NCI-H2171 (cell line): ENCODE measurements at places on chromosomes 7 and 10.

DNA sequence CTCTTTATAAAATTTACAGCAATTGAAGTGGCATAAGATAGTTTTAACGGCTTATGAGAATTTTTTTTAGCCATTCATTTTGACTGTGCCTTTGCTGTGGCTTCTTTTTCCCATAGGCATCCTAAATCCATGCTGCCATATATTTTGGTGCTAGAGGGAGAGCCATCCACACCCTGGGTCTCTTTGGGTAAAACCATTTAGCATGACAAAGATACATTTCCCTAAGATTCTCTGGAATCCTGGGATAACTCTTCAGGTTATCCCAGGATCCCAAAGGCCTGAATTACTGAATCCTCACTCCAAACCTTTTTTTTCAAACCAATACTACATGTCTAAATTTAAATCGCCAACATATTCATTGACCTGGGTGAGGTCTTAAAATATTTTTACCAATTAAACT lies 28.9 kb downstream of the DNAJC12 start:
- DNase-seq: no peak

GRCh38 chr10:43781480-43782361 lies 133.0 kb upstream of the ZNF32 start:
- no peak for DNase-seq

GRCh38 chr10:5895365-5895764 lies 5.3 kb downstream of the FBH1 start:
- no peak for DNase-seq

DNA sequence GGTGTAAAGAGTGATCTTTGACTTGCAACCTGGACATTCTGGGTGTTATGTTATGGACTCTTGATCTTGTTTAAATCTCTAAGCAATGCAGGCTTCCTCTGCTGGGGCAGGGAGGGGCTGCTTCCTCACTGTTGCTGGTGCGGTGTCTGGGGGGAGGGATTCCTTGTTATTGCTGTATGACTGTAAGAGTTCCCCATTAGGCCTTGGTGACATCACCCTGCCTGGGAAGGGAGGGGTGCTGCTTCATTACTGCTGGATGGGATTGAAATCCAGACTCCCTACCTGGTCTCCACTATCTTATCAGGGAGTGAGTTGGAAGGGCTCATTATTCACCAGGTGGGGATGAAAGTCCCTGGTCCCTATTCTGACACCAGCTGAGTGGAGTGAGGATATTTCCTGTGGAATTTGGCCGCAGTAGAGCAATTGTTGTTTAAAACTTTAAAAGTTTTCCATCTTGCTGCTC lies 8.8 kb downstream of the OGDH start:
- no peak for DNase-seq

DNA sequence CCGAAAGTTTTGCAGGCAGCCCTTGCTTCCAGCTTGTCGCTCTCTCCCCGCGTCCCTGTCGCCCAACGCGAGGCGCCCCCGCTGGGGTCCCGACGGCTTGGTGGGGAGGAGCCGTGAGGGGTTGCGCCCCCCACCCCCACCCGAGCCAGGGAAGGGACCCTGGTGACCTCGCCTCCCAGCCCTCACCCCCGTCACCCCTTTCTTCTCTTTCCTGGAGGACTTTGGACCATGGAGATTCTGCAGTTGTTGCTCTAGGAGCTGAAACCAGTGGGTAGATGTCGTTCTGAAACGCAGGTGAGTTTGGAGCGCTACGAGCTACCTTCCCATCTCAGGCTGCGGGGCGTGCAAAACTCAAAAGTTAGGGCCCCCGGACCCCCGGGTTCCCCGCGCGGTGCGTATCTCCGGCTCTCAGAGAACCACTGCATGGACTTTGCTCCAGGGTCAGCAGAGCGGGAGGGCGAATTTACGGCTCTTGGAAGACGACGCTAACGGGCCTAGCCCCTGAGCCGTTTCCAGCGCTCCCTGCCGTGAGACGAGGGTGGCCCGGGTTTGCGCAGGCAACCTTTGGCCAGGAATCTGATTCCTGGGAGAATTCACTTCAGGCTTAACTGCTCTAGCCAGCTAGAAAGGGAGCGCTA lies 684 bp upstream of the ATXN7L1 start:
- DNase-seq: peak; percentile 67

- no peak for DNase-seq
Observed at GRCh38 chr10:72812753-72813430, 80.6 kb upstream of the OIT3 start.

DNA sequence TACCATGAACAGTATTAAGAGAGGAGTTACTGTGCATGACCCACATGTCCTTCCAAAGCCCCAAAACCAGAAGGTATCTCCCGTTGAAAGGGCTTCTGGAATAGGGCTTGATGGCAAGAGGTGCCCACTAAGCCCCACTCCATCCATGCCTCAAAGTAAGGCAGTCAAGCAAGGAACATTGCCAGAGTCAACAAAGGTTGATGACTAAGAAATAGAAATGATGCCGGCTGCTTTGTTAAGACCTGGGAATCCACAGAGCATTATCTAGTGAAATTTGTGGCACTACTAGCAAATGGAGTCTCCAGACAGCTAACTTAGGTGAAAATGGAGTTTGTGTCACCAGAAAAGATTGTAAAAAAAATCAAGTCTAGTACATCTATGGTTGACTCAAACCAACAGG lies 6.2 kb downstream of the SFR1 start:
- no peak for DNase-seq

GRCh38 chr7:26307226-26307625 lies 15.6 kb downstream of the SNX10 start:
- DNase-seq: no peak

GRCh38 chr10:24642921-24643678 lies 80.6 kb downstream of the ARHGAP21 start:
- DNase-seq: peak; percentile 26

DNA sequence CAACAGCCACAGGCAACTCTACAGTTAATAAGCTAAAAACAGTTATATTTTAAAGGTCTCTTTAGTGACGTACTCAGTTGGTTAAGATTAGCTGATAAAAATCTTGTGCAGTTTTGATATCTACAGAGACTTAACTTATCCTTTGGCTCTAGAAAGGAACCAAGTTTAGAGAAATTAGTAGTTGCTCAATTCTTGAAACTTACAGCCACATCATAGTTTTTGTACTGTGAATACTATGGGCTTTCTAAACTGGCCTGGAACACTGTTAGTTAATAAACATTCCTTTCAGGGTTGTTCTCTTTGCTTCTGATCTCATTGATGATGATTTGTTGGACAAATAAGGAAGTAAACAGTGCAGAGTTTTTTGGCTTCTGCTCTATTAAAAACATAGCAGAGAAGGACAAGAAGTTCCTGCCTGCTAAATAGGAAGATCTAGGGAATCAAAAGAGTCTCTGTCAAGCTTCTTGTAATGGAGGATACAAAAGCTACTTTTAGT lies 73.1 kb downstream of the MKLN1 start:
- DNase-seq: no peak

DNA sequence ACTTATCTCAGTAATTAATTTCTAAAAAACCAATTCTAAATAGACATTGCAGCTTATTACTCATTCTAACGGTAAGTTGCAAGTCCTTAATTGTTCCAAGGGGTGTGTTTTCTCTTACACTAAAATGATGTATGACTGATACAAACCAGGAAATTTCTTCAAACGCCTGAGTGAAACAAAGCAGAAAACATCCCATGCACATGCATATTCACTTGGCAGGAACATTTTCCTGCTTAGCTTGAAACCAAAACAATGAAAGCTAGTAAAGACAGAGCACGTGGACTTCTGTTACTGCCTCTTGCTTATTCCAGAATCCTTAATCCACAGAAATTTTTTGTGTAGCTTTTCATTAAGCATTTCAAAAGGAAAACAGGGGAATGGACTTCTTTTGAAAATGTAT lies 187.7 kb downstream of the MTERF1 start:
- no peak for DNase-seq

- peak; percentile 63 for DNase-seq
Observed at GRCh38 chr7:149773446-149774236, at the start of gene ZNF467. Gene ZNF467 (minus strand): TSS chr7:149773588. CDS start chr7:149771032, 2,556 bp downstream.

DNA sequence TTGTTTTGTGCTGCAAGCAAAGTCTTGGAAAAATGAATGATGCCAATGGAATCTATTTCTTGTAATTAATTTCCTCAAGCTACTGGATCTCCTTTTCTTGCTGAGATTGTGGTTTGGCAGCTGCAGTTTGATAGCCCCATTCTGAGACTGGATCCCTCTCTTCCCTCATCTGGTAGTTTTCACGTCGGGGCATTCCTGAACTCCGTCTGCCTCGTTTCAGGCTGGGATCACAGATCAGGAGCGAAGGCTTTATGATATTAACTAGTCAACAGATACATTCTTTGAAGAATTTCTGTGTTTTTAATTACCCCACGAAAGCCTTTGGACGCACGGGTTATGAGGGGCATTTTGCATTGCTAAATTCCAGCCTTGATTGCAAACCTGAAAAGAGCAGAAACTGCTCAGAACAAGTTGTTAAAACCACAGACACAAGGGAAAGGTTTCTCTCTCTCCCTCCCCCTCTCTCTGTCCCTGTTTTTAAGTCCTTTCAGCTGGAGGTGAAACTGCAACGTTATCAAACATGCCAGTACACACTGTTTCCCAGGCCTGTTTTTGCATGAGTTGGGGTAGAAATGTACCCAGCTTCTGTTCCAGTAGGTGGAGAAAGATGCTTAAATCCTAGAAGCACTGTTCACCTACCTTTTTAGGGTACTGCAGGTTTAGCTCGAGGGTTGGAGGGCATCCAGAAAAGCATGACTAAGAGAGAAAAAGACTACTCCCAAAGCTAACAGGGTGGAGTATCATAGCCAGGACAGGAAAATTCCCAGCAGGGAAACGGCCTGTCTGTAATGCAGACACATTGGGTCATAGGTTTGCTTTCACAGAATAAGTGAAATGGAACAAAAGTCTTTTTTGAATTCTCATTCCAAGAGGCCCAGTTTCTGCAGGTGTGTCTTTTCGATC lies 124.3 kb downstream of the CUX1 start:
- no peak for DNase-seq

- DNase-seq: no peak
Observed at GRCh38 chr7:80218723-80219122, 84.1 kb downstream of the GNAI1 start.

- no peak for DNase-seq
Observed at GRCh38 chr10:131812736-131813604, 87.8 kb upstream of the PPP2R2D start.

- DNase-seq: no peak
Observed at GRCh38 chr7:90621747-90622140, 25.6 kb downstream of the CDK14 start.

GRCh38 chr10:21205328-21205727 lies 308.2 kb upstream of the NEBL start:
- no peak for DNase-seq

GRCh38 chr7:15007507-15007906 lies 105.0 kb upstream of the DGKB start:
- no peak for DNase-seq

DNA sequence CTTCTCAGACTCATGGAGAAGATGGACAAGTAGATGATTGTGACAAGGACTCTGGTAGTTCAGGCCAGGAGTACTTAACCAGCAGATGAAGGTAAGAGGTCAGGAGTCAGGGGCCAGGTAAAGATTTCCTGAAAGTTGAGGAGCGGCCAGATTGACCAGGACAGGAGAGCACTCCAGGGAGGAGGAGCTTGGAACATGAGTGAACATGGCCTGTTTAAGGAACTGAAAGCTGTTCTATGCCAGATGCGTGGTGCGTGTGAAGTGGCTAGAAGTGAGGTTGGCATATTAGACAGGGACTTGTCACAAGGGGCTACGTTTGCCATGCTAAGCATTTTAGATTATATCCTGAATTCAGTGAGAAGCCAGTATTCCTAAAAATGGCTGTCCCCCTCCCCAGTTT lies 157.2 kb downstream of the WNT2 start:
- no peak for DNase-seq

- no peak for DNase-seq
Observed at GRCh38 chr10:125256026-125256425, 95.7 kb upstream of the CTBP2 start.

DNA sequence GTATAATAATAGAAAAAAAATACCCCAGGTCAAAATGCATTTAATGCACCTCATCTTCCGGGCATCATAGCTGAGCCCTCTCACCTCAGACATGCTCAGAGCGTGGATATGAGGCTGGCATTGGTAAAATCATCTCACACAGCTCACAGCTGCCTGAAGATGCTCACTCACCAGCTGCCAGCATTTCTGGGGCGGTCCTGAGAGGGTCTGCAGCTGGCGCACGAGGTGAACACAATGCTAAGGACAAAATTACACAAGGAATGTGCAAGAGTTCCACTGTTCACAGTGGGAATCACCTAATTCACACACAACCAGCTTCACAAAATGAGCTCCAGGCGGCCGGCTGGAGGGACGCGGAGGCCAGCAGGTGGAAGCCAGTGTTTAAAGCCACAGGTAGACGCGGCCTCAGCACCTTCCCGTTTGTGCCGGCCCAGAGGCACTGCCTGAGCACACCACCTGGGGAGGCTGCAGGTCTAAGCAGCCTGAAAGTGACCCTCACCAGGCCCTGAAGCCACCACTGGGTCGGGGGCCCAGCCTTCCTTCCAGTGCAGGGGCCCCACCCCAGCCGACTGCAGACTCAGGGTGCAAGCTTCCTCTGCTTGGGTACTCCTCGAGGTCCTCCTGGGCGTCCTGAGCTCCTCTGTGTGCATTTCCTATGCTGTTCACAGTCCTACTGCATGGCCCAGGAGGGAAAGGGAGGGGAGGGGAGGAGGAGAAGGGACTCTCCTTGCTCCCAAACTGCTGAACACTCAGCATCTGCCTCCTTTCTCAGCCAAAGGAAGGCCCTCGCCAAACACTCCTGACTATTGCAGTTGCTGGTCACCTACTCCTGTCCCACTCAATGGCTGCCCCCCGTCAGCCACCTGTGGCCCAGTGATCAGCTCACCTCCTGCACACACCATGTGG lies 61.2 kb upstream of the FAM20C start:
- no peak for DNase-seq

- DNase-seq: no peak
Observed at GRCh38 chr10:74949034-74949832, 122.8 kb downstream of the KAT6B start.

GRCh38 chr10:100368721-100369120 lies 21.7 kb downstream of the SCD start:
- no peak for DNase-seq

GRCh38 chr7:25297278-25297677 lies 69.0 kb upstream of the NPVF start:
- no peak for DNase-seq

DNA sequence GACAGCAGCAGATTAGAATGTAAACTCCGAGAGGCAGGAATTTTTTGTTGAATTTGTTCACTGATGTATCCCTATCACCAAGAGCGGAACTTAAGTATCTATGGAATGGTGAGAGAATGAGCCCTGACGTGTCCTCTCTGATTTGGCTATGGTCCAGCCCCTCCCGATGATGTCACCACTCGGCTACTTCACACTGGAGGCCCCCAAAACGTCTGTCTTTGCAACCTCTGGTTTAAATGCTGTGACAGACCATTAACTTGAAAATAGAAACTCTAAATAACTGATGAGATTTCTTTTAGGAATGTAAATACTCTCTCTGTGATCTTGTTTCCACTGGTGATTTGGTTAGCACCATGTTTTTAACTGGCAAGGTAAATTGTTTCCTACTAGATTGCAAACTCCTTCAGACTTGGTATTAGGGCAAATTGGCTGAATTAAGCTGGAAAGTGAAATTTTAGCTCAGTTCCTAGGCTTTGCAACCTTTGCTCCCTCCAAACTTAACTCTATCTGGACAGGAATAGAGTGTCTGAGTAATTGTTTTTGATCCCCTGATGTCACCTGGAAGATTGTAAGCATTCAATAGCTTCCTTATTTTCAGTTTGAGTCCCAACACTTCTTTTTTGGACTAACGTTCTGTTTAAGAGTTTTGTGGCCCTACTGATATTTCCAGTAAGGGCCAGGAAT lies 19.1 kb downstream of the SLC16A12 start:
- no peak for DNase-seq
